NCI-H748 treated with DMSO at 0.1 percent for 48 hours (cell line): ENCODE measurements at places on chromosomes 5 and 9.

DNA sequence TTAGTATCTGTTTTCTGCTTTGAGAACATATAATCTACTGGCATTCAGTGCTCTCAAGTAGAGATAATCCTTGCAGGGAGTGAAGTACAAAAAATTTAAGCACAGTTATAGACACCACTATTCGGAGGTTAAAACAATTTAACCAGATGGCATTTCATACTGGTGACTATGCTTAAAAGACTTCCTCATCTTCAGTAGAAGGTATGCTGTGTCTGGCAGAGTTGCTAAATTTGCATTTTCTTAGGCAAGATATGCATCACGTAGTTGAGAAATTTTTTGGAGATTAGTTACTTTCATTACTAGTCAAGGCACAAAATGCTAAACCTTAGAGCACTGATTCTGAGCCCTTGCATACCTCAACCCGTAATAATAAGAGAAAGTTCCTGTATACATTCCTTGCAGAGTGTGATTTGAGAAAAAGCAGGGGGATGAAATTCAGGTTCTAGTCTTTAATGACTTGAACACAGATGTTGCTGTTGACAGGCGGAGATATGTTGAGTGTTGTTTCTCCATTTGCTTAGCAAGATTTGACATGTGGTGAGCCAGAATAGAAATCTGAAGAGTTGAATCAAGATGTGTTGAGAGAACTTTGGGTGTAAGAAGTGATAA is 70.8 kb upstream of the STARD4 start:
- no peak for DNase-seq

DNA sequence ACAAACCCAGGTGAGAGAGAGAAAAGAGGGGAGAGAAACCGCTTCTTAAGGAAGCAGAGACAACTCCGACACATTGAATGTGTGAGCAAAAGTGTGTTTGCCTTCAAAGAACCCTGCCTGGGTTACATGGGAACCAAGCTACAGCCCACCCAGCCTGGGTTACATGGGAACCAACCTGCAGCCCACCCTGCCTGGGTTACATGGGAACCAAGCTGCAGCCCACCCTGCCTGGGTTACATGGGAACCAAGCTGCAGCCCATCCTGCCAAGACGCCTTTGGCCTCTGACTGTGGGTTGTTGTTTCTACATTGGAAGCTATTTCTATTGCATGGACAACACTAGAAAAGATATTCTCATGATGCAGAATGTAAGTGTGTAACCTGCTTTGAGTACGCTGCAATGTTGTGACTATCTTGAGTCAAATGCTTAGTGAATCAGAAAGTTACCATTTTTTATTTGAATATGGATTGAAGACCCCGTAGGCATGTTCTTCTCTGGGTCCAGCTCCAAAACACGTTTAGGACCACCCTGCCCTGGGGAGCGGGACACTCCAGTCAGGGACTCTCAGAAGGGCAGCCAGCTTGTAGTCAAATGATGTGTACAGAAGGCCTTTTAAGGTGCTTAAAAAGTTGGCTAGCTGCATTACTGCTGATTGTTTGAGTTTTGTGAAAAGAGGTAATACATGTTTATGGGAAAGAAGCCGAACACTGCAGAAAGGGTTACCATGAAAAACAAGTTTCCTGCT is 39.1 kb upstream of the UNC5A start:
- no peak for DNase-seq

DNA sequence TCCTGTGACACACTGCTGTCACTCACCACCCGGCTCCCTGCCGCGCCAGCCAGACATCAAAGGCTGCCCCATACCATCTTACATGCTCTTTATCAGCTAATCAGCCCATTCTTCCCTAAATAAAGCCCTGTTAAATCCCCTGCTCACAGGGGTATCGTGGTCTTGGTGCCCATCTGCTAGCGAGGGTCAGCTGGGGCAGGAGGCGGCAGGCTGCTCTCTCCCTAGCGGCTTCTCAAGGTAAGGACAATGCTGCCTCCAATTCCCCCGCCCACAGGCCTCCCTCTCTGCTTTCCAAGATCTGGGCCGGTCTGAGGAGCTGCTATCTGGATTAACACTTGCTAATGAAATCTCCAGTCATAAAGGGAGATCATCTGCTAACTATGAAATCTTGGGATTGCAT is 26.8 kb downstream of the BARHL1 start:
- DNase-seq = no peak

- peak; percentile 14 for DNase-seq
Observed at GRCh38 chr5:171310212-171310818, 1.3 kb downstream of the TLX3 start.

- peak; percentile 84 for DNase-seq
Observed at GRCh38 chr9:18568973-18569372, 95.0 kb downstream of the ADAMTSL1 start.

GRCh38 chr5:102865171-102865509 is 110.0 kb downstream of the PAM start:
- peak; percentile 40 for DNase-seq

GRCh38 chr5:40958811-40959210 is 49.5 kb downstream of the C7 start:
- no peak for DNase-seq

GRCh38 chr9:27176971-27177370 is 67.9 kb downstream of the TEK start:
- DNase-seq = no peak

- DNase-seq = no peak
Observed at GRCh38 chr5:53084546-53085255, 24.9 kb downstream of the MOCS2 start.

DNA sequence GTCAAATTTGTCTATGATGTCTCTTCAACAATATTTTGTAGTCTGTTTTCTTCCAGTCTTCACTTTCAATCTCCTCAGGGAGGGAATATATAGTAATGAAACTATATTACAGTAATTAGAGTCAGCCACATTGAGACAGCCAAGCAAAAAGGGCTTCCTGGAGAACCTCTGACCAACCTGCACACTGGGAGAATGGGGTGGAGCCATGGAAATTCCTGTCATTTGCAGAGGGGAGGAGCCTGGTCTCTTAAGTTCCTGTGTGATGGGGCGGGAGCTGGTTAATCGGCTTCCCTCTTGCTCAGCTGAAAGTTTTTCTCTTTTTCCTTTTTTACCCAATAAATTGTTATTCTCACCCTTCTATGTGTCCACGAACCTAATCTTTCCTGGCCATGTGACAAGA is 1220.0 kb downstream of the PTPRD start:
- DNase-seq = no peak

DNA sequence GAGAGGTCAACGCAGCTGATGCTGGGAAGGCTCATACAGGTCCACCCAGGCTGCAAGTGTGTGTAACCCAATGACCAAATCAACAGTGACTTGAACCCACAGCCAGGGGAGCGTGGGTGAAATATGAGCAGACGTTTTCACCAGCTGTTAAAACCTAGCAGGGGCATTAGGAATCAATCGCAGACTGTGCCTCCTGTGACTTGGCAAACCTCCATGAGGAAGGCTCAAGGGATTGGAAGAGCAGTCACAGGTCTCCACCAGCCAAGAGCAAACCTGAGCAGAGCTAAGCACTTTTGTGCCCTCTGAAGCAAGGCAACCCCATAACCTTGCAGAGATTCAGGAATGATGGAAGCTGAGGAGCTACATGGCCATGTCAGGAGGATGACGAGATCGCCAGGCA is 25.5 kb downstream of the INSYN2B start:
- DNase-seq = no peak

DNA sequence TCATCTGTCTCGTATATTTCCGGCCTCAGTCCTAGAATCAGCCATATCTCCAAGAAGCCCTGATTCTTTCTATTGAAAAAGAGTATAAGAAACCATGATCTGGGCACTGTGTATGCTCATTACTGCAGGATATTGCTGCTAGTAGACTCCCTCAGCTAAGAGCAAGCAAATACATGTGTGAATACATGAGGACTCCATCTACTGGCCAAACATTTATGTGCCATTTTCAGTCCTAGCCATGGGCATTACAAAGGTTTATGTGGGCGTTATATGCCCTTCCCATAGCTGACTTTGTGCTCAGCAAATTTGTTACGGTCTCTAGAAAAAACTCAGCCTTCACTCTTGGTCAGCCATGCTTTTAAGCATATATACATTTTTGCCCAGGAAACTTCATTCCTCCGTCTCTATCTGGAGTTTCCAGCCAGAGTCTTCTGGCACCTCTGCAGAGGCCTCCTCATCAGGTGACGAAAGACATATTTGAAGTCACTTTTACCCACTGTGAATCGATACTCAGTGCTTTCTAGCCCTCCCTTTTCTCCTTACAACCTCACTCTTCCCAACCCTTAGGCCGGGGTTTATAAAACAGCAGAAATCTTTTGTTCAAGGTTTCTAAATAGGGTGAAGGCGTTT is 1495.6 kb upstream of the CDH6 start:
- peak; percentile 80 for DNase-seq

DNA sequence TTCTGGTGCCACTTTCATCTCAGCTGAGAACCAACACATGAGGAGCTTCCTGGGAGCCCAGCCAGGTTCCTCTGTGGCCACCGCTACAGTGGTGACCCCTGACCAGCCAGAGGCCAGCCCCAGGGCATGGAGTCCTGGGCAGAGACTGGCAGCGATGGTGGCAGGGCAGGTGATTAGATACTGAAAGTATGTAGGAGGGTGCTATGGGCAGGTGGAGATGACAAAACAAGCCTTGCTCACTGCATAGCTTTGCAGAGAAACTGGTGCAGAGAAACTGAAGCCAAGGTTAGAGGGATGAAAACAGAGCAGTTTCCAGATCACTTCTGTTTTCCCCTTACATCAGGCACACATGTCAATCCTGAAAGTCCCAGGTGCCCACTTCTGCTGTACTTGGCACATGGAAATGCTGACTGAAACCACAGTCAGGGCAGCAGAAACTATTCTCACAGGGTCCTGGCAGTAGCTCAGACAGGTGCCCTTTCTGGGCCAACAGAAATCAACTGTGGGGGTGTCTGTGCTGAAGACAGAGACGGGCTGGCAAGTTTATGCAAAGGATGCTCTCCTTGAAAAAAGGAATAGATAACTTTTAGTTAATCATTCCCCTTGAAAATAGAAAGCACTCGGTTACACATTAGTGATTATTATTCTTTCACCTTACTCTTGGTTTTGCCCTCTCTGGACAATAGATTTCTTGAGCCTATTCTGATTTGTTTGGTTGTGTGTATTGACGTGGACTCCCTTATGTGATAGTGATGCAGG is 90.3 kb downstream of the ANKRD55 start:
- no peak for DNase-seq

DNA sequence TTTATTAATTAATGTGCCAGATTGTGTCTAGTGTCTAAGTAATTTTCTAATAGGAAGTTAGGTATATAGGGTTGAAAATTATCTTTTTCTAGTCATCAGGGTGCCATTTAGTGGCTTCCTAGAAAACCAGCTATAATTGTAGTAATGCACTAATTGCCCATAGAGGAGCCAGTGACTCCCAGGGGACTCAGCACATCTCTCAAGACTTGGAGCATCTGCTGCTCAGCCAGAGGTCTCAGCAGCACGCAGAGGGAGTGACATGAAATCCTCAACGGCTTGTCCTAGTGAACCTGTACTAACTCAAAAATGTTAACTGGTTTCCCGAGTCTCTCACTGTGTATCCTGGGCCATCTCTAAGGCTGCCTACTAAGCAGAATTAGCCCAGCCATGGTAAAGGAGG is 78.2 kb upstream of the MAN2A1 start:
- DNase-seq = no peak

GRCh38 chr9:13832446-13832845 is 481.5 kb downstream of the NFIB start:
- DNase-seq = no peak

- DNase-seq = no peak
Observed at GRCh38 chr9:128523199-128523925, 18.8 kb downstream of the GLE1 start.

DNA sequence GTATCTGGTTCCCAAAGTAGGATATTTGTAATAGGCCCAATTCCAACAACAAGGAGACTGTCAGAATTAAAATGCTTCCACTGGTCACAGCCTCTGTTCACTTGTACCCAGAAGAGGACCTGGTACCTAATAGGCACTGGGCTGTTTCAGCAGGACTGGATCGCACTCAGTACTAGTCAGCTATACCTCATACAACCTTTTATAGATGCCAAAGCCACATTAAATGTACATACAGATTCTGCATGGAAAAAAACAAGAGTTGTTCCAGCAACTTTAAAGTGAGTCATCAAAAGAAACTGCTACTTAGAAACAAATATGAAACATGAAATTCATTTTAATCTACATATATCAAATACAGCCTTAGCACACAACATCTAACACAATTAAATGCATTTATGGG is 87.5 kb downstream of the GPR21 start:
- no peak for DNase-seq

DNA sequence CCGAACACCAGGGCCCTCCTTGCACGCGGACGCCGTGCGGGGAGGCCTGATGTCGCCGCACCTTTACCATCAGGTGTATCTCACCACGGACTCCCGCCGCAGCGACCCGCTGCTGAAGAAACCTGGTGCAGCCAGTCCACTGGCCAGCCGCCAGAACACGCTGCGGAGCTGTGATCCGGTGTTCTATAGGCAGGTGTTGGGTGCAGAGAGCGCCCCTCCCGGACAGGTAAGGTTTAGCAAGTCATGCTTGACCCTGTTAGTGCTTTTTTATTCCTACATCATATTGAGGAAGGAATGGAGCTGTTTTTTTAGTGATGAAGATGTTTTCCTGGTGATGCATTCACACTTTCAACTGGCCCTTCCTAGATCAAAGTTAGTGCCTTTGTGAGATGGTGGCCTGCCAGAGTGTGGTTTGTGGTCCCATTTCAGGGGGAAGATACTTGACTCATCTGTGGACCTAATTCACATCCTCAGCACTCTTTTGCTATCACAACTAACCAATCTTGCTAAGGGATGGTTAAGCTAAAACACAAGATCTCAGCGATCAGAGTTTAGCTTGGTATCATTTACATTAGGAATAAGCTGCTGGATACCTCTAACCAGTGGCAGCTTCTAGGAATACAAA is 2.7 kb downstream of the PCDHGC3 start:
- no peak for DNase-seq

DNA sequence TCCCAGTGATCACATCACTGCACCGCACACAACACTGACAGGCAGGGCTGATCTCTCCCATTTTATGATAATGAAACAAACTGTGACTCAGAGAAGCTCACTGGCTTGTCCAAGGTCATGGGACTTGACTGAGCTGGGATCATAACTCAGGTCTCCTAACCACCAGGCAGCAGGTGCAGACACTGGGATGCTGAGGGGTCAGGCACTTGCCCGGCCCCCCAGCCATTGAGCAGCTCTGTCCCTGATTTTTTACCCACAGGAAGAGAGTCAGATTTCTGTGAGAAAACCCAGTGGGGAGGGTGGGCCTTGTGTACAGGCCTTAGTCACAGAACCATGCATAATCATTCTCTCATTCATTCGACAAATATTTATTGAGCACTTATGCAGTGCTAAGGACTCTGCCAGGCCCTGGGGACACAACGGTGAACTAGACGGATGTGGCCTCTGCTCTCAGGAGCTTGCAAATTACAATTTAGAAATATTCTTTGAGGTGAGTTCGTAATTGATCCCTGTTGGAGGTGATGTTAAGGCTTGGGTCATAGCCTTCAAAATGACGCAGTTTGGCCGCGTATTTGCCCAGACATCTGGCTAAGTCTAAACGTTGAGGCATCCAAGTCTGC is 54.5 kb upstream of the TGFBR1 start:
- DNase-seq = no peak
